Activated naive CD8-positive, alpha-beta T cell treated with anti-CD3 and anti-CD28 coated beads, Interleukin-2, amount 10 ng/mL, durations not matched to agents 7 days and 5 days (primary cell): ENCODE measurements at places on chromosomes 4 and X. TPM values are rescaled to one million over a fixed set of nuclear protein-coding genes. Genes with fewer than 3 reads are reported as not detected.

CCDC158 gene
- not detected for total RNA-seq

DNA sequence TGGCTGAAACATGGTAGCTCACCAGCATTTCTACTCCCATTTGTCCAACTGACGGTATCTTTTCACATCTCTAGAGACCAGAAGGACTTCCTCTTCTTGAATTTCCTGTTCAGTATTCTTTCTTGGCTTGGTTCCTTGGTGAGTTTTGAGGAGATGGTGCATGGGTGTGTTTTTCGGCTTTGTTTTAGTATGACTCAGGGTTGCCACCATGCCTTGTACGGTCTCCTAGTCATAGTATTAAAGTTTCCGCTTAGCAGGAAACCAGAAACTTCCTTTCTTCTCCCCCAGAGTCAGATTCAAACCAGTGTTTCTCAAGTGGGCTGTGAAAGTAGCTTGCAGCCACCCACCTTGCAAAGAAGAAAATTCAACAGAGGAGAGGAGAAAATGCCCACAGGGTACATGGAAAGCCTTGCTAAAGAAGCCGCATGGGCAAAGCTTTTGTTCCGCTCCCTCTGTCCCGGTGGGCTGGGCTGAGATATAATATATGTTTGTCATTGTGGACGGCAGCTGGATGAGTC is 5.7 kb downstream of the CD99 start:
- peaks cover 47% of the 10 kb centered on the region for H3K36me3 ChIP-seq
- peak overlapping the region; percentile 94 for H3K27ac ChIP-seq
- H3K27me3 ChIP-seq = no peaks in the 10 kb centered on the region
- peaks cover 77% of the 10 kb centered on the region for H3K4me1 ChIP-seq
- DNase-seq = peak; percentile 47
- peak overlapping the region; percentile 71 for H3K4me3 ChIP-seq

DNA sequence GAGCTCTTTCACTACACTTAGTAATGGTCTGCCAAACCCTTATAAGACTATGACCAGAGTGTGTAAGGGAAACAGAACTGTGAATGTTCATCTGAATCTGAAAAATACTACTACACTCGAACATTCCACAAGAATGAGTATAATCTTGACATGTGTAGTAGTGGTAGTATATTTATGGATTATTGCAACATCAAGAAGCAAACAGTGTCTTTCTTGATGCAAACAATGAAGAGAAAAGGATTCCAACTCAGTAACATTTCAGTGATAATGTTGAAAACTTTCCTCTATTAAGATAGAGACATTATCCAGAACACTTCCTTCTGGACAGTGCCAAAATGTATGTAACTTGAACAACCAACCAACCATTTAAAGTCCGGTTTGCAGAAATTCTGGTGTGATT is 394.7 kb upstream of the CPEB2 start:
- no peak overlapping the region for H3K27ac ChIP-seq
- no peaks in the 10 kb centered on the region for H3K4me1 ChIP-seq
- no peaks in the 10 kb centered on the region for H3K27me3 ChIP-seq
- no peak overlapping the region for H3K4me3 ChIP-seq

DNA sequence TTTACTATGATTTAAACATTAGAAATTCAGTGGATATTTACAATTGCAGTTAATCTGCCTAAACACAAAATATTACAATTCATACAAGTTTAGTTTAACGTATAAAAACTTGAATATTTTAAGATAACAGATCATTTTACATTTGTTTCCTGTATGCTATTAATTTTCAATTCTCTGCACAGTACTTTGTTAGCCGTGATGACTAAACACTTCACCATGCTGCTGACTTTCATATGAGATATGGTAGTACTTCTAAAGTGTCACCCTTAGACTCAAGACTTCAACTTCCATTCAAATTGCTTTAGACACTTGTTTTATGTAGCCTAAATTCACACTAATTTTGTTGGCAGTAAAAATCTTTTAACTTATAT is 1646.4 kb upstream of the ADGRL3 start:
- no peaks in the 10 kb centered on the region for H3K36me3 ChIP-seq
- H3K4me3 ChIP-seq = no peak overlapping the region
- H3K27me3 ChIP-seq = no peaks in the 10 kb centered on the region
- H3K27ac ChIP-seq = no peak overlapping the region
- no peak for DNase-seq

- H3K27me3 ChIP-seq = no peaks in the 10 kb centered on the region
- peaks cover 17% of the 10 kb centered on the region for H3K36me3 ChIP-seq
- H3K4me3 ChIP-seq = no peak overlapping the region
- no peaks in the 10 kb centered on the region for H3K4me1 ChIP-seq
- H3K27ac ChIP-seq = no peak overlapping the region
- no peak for DNase-seq
These were observed 16.0 kb downstream of the LRPAP1 start for GRCh38 chr4:3516061-3516835.

MAGEA2 gene
- total RNA-seq = not detected

GRCh38 chrX:148933881-148934280 is 433.5 kb downstream of the AFF2 start:
- H3K4me3 ChIP-seq = no peak overlapping the region
- DNase-seq = no peak

KIAA1210 gene
- total RNA-seq = not detected

GRCh38 chrX:65600106-65600505 is 65.5 kb upstream of the LAS1L start:
- peak overlapping the region; percentile 89 for H3K27ac ChIP-seq
- peaks cover 51% of the 10 kb centered on the region for H3K4me1 ChIP-seq
- H3K27me3 ChIP-seq = no peaks in the 10 kb centered on the region

GRCh38 chr4:56224641-56225040 is 162.7 kb downstream of the AASDH start:
- H3K4me1 ChIP-seq = no peaks in the 10 kb centered on the region
- DNase-seq = no peak
- H3K27me3 ChIP-seq = peaks cover 2% of the 10 kb centered on the region
- no peaks in the 10 kb centered on the region for H3K36me3 ChIP-seq

DNA sequence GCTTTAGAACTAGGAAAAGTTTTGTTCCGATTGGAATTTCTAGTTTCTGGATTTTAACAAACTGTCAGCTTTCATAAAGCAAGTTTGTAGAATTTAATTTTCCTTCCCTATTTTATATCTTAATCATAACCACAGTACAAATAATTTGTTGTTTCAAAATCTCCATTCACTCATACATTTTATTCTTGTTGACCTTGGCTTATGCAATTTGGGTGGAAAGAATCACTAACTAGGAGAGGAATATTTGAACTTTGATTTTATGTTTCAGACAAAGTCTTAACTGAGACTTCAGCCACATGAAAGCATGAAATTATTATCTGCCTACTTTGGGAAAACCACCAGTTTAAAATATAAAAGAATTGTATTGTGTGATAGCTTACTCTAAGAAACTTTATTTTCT is 427.9 kb downstream of the SPRY1 start:
- no peaks in the 10 kb centered on the region for H3K36me3 ChIP-seq
- H3K4me3 ChIP-seq = no peak overlapping the region
- no peaks in the 10 kb centered on the region for H3K4me1 ChIP-seq
- peaks cover 18% of the 10 kb centered on the region for H3K27me3 ChIP-seq

DNA sequence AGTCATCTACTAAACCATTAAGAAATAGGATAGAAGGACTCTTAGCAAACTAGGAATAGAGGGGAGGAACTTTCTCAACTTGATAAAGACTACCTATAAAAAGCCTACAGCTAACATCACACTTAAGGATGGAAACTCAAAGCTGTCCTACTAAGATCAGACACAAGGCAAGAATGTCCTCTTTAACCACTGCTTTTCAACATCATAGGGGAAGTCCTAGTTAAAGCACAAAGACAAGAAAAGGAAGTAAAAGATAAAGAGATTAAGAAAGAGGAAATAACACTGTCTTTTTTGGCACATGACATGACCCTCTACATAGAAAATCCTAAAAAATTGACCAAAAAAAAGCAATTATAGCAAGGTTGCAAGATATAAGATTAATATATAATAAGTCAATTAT is 136.6 kb downstream of the FBXW7 start:
- no peaks in the 10 kb centered on the region for H3K27me3 ChIP-seq
- DNase-seq = no peak
- peak overlapping the region; percentile 18 for H3K4me3 ChIP-seq
- H3K36me3 ChIP-seq = peaks cover 24% of the 10 kb centered on the region

DNA sequence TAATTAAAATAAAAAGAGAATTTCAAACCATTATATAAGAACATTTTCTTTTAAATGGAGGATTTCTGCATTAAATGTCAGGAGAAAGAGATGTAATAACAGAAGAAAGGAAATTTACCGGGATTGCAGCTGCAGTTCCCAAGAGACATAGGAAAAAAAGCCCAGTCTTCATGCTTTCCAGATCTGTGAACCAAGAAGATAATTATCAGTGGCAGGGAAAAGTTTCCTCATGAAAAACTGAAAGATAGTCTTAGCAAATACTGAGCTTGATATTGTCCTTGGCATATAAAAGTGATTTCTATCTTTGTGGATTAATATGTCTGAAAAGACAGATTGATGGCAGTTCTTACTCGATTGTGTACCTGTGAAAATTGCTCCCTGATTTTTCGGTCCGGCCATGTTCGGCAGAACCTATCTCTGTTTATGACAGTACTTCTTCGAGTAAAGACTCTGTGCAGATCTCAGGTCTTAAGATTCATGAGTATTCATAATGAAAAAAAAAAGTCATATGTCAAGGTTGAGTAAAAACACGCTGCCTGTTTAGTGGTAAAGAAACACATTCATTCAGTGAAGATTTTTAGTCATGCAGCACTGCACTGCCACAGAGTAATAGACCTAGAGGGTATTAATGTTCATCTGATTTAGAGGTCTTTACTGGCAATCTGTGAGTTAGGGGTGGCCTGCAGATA is 29.6 kb downstream of the SPARCL1 start:
- H3K36me3 ChIP-seq = no peaks in the 10 kb centered on the region
- H3K27ac ChIP-seq = no peak overlapping the region
- peaks cover 4% of the 10 kb centered on the region for H3K4me1 ChIP-seq
- DNase-seq = no peak
